OCI-LY7 (cell line): ENCODE measurements at places on chromosomes 13 and 19. TPM values are rescaled to one million over a fixed set of nuclear protein-coding genes. Genes with fewer than 3 reads are reported as not detected.

FGF14 gene
- not detected in 2 replicates for total RNA-seq

SIGLEC11 gene
- total RNA-seq = not detected in 2 replicates

KLHL1 gene
- total RNA-seq = not detected in 2 replicates

ZNF837 gene
- total RNA-seq = 5.3 and 5.8 TPM in 2 replicates

TMEM190 gene
- total RNA-seq = not detected in 2 replicates

LMTK3 gene
- total RNA-seq = 9.7 and 11.5 TPM in 2 replicates

GIPR gene
- total RNA-seq = 23.3 and 24.6 TPM in 2 replicates

NPAS1 gene
- 8.4 and 14.1 TPM in 2 replicates for total RNA-seq

CLEC17A gene
- 22.5 and 27.4 TPM in 2 replicates for total RNA-seq

ZNF492 gene
- total RNA-seq = not detected in 2 replicates

CFD gene
- total RNA-seq = not detected in 2 replicates

IL11 gene
- 0.46 and 0.55 TPM in 2 replicates for total RNA-seq

NKG7 gene
- total RNA-seq = not detected in 2 replicates

GSX1 gene
- not detected in 2 replicates for total RNA-seq

PTPRH gene
- total RNA-seq = not detected in 2 replicates

FAM83E gene
- total RNA-seq = 3.0 and 5.6 TPM in 2 replicates

IQCN gene
- 1.1 and 2.6 TPM in 2 replicates for total RNA-seq

GZMM gene
- total RNA-seq = not detected in 2 replicates

ZNF497 gene
- total RNA-seq = 4.5 and 6.1 TPM in 2 replicates

C13orf42 gene
- total RNA-seq = not detected in 2 replicates

TLE6 gene
- total RNA-seq = 21.5 and 23.0 TPM in 2 replicates

TGFBR3L gene
- total RNA-seq = 0.61 and 0.74 TPM in 2 replicates

LILRB5 gene
- total RNA-seq = not detected in 2 replicates

PLK5 gene
- total RNA-seq = 0.17 and 0.26 TPM in 2 replicates

TMC4 gene
- not detected in 2 replicates for total RNA-seq

IL4I1 gene
- 1.7 and 1.8 TPM in 2 replicates for total RNA-seq

FGF22 gene
- 0.48 and 0.53 TPM in 2 replicates for total RNA-seq

ZNF625 gene
- 9.2 and 10.0 TPM in 2 replicates for total RNA-seq
